Upper lobe of right lung (tissue), 1 donor: ENCODE measurements at places on chromosomes 2 and 18.

DNA sequence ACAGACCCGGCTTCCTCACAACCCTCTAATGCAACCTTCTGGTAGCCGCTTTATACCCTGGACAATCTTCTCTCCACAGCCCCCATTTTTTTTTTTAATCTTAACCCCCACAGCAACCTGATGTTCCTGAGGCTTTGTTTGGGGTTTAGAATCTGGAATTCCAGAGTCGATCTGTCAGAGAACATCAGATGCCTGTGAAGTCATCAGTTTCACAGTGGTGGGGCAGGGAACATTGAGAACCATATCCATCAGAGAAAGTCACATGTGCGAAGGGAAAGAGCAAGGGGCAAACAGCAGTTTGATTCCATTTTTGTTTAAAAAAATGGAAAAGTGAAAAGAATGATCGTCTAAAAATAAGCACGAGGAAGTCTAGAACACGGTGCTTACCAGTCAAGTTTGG, 20.6 kb downstream of the NPAS2 start:
- no peak for DNase-seq

DNA sequence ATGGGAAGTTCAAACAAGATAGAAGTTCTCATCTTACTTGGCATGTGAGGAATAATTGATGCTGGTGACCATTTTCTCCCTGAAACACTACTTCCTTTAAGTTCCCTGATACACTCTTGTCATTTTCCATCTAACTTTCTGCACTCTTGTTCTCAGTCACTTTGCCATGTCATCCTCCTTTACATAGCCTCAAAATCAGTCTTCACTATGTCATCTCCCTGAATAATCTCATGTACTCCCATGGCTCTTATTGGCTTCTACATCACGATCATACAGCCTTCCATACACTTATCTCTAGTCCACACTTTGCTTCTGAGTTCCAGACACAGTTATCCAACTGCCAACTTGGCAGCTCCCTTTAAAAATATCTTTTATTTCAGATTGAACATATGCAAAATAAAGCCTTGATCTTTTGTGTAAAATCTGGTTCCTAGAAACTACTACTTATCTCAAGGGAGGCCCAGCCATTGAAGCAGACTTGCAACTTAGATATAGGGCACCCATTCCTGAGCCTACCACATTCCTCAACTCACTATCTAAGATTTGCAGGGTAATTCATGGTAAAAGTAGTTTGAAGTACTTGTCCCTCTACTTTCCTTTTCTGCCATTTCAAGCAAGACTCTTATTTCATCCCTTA, 1070.2 kb upstream of the NXPH2 start:
- DNase-seq, result no peak

DNA sequence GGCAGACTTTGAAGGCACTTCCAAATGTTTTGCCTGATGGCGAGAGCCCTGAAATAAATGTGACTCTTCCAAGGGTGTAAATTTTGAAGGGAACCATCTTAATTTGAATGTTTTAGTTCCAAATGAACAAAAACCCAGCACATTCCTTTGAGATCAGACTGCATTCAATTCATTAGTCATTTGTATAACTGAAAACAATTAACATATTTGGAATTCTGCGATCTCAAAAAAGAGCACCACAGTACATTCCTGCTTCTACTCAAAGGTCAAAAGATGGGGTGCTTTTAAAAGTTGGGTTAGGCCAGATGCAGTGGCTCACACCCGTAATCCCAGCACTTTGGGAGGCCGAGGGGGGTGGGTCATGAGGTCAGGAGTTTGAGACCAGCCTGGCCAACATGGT, 38.2 kb upstream of the CHRNA1 start:
- no peak for DNase-seq

- no peak for DNase-seq
These were observed 378.6 kb upstream of the CWC22 start for GRCh38 chr2:180385601-180386201.

DNA sequence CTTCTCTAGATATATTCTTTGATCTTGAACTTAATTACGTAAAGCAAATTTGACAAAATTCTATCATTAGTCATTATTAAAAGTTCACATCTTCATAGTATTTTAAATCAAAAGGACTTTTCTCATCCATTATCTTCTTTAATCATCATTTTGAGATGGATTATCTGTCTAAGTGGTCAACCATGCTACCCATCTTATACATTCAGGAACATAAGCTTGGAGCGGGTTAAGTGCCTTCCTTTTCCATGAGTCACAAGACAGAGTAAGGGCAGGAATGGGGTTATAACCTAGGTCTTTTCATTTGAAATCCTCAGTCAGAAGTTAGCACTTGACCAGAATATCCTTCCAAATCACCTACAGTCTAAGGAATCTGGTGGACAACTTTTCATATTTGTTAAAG, 297.1 kb downstream of the TCF4 start:
- DNase-seq, result no peak

GRCh38 chr18:26502823-26503222, 45.5 kb downstream of the KCTD1 start:
- no peak for DNase-seq

GRCh38 chr2:77778917-77779316, 256.7 kb upstream of the LRRTM4 start:
- no peak for DNase-seq

DNA sequence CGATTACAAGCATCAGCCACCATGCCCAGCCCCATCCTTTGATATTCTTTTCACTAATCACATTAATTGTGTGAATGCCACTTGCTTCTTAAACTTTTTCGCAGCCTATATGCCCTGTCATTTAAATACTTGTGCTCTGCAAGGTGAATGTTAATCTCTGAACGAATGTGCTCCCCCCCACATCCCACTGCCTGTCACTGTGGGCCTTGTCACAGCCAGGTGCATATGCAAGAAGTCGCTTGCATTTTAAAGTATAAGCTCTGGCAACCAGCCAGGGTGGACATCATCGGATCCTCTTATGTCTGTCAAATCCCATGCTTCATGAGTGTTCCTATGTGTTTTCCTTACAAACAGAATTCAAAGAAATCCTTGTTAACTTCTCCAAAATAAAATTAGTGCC, 304.4 kb downstream of the GALR1 start:
- no peak for DNase-seq

GRCh38 chr2:118292991-118293390, 204.7 kb downstream of the INSIG2 start:
- no peak for DNase-seq

DNA sequence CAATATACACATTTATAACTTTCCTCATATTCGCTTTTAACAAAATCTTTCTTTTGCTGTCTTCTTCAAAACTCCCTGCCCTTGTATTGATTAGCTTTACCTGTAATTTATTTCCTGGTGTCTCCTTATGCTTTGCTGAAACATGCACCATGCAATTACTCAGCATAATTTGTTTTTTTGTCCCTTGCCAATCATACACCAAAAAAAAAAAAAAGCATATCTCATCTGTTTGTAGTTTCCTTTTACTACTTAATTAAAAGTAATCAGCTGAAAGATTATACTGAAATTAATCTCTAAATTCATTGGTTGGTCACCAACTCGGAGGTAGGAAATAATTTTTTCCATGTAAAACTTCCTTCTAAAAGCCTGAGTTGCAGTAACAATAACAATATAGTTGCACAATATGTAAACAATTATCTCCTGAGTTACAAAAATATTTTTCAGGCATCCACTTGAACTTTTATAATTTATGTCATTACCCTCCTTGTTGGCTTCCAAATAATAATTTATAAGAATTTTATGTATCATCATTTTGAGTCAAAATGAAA, 53.0 kb upstream of the ROCK1 start:
- DNase-seq, result no peak

- DNase-seq, result no peak
These were observed 25.2 kb downstream of the PDIA6 start for GRCh38 chr2:10787176-10787968.

DNA sequence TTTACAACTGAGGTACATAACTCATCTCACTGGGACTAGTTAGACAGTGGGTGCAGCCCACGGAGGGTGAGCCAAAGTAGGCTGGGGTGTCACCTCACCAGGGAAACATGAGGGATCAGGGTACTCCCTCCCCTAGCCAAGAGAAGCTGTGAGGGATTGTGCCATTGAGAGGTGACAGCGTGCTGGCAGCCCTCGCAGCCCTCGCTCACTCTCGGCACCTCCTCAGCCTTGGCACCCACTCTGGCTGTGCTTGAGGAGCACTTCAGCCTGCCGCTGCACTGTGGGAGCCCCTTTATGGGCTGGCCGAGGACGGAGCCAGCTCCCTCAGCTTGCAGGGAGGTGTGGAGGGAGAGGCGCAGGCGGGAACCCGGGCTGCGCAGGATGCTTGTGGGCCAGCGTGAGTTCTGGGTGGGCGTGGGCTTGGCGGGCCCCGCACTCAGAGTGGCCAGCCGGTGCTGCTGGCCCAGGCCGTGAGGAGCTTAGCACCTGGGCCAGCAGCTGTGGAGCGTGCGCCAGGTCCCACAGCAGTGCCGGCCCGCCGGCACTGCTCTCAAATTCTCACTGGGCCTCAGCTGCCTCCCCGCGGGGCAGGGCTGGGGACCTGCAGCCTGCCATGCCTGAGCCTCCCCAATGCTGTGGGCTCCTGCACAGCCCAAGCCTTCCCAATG, 44.5 kb upstream of the FAM110C start:
- peak; percentile 70 for DNase-seq

DNA sequence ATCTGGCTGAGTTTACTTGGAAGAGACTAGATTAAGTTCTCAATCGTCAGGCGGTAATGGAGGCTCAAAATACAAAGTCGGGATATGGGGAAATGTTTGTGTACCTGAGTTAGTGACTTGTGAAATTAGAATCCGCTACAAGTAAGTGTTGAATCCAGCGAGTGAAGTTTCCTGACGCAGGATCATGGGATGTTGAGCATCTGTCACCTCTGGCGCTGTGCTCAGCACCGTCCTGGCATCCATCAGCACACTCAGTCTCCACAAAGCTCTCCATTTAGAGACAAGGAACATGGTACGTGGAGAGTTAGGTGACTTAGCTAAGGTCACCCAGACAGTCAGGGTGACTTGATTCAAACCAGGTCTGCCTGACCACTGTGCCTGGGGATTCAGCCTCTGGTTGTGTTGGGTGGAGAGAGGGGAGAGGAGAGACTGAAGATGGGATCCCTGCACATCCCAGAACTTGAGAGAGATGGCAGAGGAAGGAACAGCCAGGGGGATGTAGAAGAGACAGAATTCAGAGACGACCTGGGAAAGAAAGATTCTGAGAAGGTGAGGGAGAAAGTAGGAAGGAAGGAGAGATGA, 251.2 kb downstream of the ACKR3 start:
- DNase-seq, result no peak

- no peak for DNase-seq
These were observed 78.9 kb downstream of the NRXN1 start for GRCh38 chr2:50953021-50953420.

DNA sequence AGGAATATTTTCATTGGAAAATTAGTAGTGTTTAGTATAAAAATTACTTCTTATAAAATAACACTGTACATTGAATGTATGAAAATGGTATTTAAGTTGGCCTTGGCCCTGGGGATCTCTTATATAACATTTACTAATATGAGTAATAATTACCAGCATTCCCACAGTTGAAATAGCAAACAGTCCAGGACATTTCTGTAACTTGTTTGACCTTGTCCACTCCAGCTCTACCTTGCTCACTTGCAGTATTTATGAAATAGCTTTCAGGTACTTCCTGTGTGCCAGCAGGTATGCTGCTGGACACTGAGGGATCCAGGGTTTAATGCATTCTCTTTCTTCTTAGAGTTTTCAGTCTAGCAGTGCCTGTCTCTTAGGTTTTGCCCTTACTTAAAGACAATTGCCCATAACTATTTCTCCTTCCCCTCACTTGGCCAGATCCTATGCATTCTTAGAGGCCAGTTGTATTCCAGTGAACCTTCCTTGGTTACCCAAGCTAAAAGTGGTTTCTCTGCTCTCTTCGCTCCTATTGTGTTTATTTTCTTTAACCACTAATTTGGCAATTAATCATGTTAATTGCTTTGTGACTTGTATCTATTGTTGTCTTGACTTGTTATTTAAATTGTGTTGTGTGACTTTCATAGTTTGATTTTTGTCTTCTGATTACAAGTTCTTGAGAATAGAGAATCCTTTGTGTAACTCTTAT, 25.9 kb downstream of the BABAM2 start:
- no peak for DNase-seq
